Stimulated activated CD4-positive, alpha-beta T cell treated with anti-CD3 and anti-CD28 coated beads, Interleukin-4, amount 100 ng/mL, for 1 hour (primary cell): ENCODE measurements at places on chromosomes 6 and 20.

GRCh38 chr6:83389606-83390005 lies 41.2 kb downstream of the ME1 start:
- no peak for DNase-seq

DNA sequence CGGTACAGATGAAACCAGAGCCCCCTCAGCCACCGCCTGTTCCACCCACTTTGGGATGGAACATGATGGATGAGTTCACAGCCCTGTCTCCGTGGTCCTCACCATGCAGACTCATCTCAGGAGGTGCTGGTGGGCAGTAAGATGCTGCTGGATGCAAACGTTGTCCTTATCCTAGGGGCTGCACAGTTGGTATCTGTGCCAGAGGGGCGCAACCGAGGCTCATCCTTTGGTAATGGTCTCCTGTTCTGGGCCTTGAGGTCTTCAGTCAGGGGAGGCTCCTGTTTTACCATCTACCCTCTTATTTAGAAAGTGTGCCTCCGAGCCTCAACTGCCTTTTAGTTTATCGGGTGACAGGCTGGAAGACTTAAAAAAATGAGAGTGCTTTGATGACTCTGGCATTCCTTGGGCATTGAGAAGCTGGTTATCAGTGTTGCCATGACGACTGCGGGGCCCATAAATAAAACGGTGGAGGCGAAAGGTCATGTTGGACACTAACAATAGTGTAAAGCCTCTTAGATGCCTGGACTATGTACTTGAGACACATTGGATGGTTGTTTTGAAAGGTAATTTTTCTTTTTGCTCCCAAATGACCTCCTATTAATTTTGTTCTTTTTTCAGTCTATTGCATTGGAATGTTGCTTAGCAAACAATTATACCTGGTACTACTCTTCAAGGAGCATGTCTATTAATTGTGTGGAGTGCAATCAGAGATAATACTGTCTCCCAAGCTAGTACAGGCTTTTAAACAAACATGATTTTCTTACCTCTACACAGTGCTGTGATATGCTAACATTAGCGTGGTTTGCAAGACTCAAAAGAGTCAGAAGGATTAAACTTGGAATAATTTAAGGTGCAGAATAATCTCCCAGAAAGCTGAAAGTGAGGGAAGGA lies 74.2 kb upstream of the DSP start:
- no peak for DNase-seq

- DNase-seq, result no peak
Measured at GRCh38 chr6:168078175-168078942, 653 bp downstream of the FRMD1 start.

DNA sequence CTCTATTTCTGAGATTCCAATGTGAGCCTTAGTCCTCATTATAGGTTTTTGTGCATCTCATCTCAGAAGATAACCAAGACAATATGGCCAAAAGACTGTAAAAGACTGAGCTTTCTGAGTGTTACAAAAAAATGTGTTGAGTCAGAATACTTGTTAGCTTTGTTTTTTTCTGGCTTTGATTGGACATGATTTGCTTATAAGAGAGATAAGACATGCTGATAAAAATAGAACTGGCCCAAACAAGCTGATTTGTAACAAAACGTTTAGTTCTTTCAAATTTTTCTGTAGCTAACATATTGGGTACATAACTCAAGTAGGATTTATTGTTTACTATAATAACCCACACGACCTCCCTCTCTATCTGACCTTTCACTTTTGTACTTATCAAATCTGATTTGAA lies 32.9 kb downstream of the FILIP1 start:
- no peak for DNase-seq

GRCh38 chr6:19369785-19370184 lies 467.4 kb upstream of the ID4 start:
- no peak for DNase-seq

DNA sequence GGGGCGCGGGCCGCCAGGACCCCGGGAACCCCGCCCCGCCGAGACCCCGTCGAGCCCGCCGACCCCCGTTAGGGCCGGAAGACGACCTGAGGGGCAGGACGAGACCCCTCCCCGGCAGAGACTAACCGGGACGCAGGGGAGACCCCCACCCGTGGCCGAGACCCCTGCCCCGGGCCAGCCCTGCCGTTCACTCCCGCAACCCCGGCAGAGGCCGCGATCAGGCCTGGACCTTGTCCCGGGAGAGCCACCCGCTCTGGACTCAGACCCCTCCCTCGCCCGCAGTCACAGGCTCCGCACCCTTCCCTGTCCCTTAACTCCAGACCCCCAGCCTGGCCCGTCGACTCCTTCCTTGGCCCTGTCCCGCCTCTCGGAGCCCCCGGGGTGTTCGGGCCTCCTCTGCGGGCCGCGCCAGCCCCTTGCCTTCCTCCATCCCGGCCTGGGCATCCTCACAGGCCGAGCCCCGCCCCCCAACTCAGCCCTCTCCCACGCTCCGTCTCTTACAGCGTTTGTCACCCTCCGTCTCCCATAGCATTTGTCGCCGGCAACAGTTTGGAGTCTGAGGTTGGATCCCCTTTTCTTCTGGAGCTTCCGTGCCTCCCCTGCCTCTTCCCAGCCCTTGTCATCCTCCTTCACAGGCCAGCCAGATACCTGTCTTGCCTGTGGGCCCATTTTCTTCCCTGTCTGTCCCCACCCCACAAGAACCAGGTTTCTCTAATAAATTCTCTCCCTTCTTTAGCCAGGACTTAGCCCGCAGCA lies 569 bp downstream of the TCEA2 start:
- peak; percentile 47 for DNase-seq

- no peak for DNase-seq
Measured at GRCh38 chr6:149855040-149855654, 9.0 kb downstream of the LRP11 start.

DNA sequence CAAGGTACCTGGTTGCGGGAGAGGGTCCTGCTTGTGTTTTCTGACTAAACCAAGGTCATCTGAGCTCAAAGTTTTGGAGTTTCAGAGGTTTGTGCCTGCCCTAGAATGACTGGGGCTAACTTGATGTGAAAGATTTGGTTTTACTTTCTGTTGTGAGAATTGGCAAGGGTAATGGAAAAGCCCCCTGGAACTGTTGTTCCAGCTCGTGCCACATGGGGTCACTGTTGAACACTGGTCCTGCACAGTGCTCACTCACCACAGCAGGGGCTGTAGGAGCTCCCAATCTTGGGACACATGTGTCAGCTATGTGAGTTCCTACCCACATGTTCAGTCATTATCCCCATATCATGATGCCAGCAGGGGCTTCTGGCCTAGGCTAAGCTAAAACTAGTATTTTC lies 6.5 kb downstream of the TGM6 start:
- DNase-seq, result peak; percentile 60

DNA sequence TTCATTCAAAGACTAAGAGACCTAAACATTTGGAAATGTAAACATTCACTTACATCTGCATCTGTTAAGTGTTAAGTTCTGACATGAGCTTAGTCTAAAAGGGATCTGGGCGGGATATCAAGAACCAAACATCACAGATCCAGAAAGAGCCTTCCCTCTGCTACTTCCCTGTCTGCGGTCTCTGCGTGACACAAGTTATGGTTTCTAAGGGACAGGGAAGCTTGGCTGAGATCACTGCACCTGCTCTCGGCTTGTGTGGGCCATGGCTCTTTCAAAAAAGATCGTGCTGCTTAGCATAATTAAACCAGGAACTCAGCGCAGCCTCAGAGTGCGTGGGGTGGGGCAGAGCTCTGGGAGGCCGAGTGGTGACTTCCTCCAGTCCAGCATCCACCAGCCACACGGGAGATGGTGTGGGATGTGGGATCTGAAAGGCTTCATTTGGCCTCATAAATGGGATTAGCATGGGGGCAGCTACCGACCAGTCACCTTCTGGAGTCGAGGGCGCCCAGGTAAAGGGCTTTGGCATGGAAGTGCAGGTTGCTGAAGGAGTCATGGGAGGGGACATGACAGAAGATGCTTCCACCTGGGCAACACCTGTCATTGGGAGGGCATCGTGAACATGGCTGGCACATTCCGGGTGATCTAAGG lies 16.7 kb upstream of the RAMACL start:
- DNase-seq, result no peak

DNA sequence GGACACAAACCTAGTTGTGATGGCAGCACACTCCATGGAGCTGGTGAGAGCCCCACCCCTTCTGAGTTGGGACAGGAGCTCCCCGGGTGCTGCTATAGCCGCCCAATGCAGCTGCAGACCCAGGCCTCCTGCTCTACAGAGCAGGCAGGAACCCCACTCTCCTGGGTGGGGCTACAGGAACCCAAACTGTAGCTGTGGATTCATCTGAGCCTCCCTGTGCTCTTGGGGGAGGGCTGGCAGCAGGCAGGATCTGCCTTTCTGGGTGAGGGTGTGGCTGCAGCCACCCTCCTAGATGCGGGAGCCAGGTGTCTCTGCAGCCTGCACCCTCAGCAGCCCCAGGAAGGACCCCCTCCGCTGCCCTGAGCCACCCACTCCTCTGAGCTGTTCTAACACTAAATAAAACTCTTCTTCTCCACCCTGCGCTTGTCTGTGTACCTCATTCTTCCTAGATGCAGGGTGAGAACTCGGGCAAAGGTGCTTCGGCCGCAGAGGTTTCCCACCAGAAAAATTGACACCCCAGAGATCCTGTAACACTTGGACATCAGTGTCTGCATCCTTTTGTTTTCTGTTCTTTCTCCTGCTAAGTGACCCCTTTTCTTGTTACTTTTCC lies 55.2 kb upstream of the KIF13A start:
- no peak for DNase-seq
